Tibial nerve (tissue), 4 donors: ENCODE measurements at places on chromosomes 2 and 18.

DNA sequence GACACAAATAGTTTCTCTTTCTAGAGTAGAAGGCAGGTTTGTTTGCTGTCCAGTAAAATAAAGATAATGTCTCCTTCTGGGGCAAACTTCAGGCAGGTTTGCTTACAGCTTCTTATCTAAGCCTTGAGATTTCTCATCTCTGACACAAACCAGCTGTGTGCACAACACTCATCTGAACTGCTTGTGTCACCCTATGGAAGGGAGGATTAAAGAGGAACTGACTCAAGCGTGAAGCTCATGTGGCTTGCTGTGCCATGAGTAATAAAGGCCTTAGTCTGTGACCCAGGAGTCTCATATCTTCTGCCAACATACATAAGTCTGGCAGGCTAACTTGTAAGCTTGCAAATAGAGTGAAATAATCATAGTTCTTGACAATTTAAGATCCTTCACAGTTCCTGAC, 24.2 kb upstream of the CPO start:
- DNase-seq: no peak
- no peaks in the 10 kb centered on the region for H3K4me1 ChIP-seq
- H3K4me3 ChIP-seq: no peak overlapping the region

DNA sequence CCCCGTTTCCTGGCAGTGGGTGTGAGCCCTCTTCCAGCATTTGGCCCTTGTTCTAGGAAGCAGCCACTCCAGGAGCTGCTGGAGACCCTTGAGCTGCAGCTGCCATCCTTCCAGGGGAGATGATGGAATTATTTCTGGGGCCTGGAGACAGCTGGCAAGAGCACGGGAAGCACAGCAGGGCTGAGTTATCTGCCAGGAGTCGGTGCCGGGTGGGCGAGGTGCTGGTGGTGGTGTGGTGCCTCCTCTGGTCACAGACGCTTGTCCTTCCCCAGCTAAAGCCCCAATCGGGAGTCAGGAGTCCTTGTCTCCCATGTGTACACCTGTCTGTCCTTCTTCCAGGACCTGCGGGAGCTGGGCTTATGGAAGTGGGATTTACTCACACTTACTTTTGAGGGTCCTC, 36.0 kb downstream of the DPYSL5 start:
- H3K27me3 ChIP-seq: no peaks in the 10 kb centered on the region
- no peak for DNase-seq
- no peaks in the 10 kb centered on the region for H3K36me3 ChIP-seq
- H3K4me1 ChIP-seq: no peaks in the 10 kb centered on the region
- no peak overlapping the region for H3K4me3 ChIP-seq
- no peak overlapping the region for H3K27ac ChIP-seq

GRCh38 chr18:6830916-6831315, 101.4 kb downstream of the ARHGAP28 start:
- H3K4me1 ChIP-seq: no peaks in the 10 kb centered on the region
- H3K27ac ChIP-seq: no peak overlapping the region
- no peak overlapping the region for H3K4me3 ChIP-seq
- H3K36me3 ChIP-seq: peaks cover 14% of the 10 kb centered on the region

DNA sequence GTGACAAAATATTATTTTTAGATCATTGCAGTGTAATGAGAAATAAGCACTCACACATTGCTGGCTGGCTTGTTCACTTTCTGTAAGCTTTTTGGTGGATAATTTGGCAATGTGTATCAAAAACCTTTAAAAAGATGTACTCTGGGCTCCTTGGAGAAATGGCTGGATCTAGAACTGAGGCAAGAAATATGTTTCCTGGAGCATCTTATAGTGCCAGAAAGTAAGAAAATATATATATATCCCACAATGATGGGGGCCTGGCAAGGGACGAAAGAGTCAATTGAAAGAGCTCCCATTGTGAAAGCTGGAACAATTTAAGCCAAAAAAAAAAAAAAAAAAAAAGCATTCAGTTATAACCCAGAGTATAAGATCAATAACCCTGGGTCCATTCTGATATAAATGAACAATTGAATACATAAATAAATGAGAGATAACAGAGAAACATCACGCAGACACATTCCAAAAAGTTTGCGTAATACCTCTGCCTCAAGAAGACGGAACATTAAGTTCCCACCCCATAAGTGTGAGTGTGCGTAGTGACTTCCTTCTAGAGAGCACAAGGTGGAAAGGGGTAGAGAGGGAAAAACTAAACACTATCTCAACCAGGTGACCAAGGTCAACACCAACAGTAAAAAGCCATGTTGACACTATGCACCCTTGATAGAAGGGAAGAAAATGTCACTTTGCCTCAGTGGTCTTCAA, 77.5 kb downstream of the BIN1 start:
- peaks cover 18% of the 10 kb centered on the region for H3K4me1 ChIP-seq
- no peak overlapping the region for H3K27ac ChIP-seq
- H3K4me3 ChIP-seq: no peak overlapping the region
- H3K36me3 ChIP-seq: no peaks in the 10 kb centered on the region
- no peak for DNase-seq

DNA sequence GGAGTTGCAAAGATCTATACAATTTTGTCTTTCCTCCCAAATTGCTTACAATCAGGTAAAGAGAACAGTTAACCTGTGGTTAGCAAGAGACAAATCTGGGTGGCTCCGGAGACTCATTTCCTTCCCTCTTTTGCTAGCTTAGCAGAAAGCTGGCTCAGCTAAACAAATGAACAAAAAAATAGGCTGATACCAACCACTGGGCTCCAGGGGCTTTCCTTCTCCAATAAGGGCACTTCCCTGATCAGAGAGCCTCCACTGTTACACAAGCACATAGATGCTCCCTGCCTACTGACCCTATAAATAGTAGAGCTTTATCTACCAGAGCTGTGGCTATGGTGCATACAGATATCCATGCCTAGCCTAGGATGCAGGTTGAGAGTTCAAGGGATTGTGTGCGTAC, 90.1 kb upstream of the ARL5A start:
- no peak overlapping the region for H3K4me3 ChIP-seq
- no peaks in the 10 kb centered on the region for H3K27me3 ChIP-seq
- H3K27ac ChIP-seq: no peak overlapping the region
- DNase-seq: no peak

DNA sequence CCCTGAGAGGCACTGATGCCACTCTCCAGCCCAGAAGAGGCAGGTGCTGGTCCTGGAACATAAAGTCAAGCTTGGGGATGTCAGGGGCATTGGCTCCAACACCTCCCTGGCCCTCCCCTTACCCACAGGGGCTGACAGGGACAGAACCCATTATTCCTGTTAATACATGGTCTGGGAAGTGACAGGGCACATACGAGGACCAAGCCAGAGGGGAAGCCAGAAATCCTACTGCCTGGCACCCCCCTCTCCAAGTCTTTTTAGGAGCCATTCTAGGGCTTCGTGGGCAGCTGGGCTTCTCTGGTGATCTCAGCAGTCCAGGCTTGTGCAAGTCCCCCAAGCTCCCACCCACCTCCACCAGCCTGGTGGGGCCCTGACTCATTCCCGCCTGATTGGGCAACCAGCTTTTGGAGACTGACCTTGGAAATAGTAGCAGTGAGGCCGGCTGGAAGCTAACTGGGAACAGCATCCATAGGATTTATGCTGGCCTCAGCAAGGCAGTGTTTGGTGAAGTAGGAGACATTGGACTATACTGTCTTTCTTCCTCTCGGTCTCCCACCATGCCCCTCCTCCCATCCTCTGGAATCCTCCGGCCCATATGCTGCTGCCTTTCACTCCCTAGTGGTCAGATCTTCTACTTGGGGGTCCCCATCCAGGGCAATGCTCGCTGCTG, 86.4 kb upstream of the HK2 start:
- no peak overlapping the region for H3K27ac ChIP-seq
- H3K27me3 ChIP-seq: no peaks in the 10 kb centered on the region
- no peaks in the 10 kb centered on the region for H3K4me1 ChIP-seq
- no peaks in the 10 kb centered on the region for H3K36me3 ChIP-seq

DNA sequence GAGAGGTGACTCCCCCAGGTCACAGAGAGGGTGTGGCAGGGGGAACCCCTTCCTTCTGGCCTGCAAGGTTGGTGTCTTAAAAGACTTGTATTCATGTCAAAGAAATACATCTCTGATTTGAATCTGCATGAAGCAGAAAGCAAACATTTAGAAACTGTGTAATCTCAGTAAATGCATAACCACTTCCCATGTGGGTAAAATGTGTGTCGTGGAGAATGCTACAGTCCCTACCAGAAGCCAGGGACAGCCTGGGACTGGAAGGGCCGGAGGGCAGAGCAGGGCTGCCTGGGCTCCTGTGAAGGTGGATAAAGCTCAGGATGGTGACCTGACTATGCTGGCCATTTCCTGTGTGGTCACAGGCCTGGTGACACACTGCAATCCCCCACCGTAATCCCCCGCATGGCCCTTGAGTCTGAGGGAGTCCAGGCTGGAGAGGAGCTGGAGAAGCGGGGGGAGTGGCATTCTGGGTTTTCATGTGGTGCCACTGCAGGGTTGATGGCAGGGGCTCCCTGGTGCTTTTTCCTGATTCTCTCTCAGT, 102.2 kb downstream of the LRRC30 start:
- H3K4me3 ChIP-seq: no peak overlapping the region
- H3K27me3 ChIP-seq: no peaks in the 10 kb centered on the region
- no peaks in the 10 kb centered on the region for H3K36me3 ChIP-seq
- H3K27ac ChIP-seq: no peak overlapping the region

DNA sequence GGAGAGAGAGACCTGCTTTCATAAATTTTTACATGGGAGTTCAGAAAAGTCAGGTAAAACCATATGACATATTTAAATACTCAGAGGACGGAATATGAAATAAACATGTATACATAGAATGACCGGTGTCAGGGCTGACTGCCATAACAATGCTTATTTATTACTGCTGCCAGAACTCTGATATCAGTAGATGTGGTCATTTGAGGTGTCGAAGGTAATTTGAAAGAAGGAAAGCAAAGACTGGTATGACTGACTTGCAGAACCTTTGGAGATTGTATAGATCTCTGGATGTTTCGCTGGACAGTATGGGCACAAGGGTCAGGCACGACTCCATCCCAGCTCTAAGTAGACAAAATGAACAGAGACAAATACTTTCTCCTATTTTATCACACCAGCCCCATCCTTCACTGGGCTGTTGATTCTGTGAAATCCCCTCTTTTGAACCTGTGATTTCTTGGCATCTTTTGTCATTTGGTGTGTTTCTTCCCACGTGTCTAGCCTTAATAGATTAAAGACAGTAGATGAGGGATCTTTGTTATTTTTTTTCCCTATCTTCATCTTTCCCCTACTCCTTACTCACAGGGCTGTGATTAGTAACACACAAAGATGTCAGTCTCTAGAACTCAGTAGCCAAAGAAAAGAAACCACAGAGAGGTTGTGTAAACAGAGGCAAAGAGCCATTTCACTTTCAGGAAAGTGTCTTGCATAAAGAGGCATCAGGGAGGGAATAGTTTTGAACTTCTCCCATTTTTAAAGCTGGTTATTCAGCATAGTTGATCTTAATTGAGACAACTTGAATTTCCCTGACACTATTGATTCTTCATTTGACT, 61.6 kb downstream of the ICOS start:
- H3K27ac ChIP-seq: no peak overlapping the region
- H3K36me3 ChIP-seq: no peaks in the 10 kb centered on the region
- no peaks in the 10 kb centered on the region for H3K27me3 ChIP-seq
- H3K4me1 ChIP-seq: no peaks in the 10 kb centered on the region
- peak; percentile 19 for DNase-seq
- H3K4me3 ChIP-seq: no peak overlapping the region

- no peak for DNase-seq
- H3K4me1 ChIP-seq: peaks cover 47% of the 10 kb centered on the region
- H3K36me3 ChIP-seq: no peaks in the 10 kb centered on the region
- H3K27me3 ChIP-seq: no peaks in the 10 kb centered on the region
- H3K4me3 ChIP-seq: no peak overlapping the region
These were observed 26.9 kb upstream of the ASAP2 start for GRCh38 chr2:9179572-9180201.

GRCh38 chr18:12726331-12726730, 23.5 kb downstream of the PSMG2 start:
- no peak for DNase-seq
- H3K36me3 ChIP-seq: peaks cover 55% of the 10 kb centered on the region
- H3K27ac ChIP-seq: no peak overlapping the region

DNA sequence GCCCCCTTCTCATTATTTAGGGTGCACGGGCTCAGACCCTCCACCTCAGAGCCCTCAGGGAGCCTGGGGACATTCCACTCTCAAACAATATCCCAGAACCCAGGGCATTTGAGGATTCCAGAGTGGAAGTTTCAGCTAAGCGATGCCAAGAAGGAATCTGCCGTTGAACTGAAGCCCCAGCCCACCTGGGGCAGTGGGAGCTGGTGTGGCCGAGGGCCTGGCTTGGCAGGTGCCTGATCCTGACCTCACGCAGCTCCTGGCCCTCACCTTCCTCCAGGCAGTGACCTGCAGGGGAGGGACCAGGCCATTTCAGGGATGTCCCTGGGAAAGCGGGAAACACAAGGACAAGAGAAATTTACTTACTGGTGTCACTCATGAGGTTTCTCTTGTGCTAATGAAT, 58.2 kb downstream of the ACKR3 start:
- DNase-seq: no peak
- no peak overlapping the region for H3K27ac ChIP-seq
- peaks cover 5% of the 10 kb centered on the region for H3K4me1 ChIP-seq
- no peaks in the 10 kb centered on the region for H3K36me3 ChIP-seq

GRCh38 chr18:46393230-46393629, 263.8 kb downstream of the LOXHD1 start:
- H3K27ac ChIP-seq: no peak overlapping the region
- H3K27me3 ChIP-seq: no peaks in the 10 kb centered on the region
- H3K4me1 ChIP-seq: peaks cover 5% of the 10 kb centered on the region

DNA sequence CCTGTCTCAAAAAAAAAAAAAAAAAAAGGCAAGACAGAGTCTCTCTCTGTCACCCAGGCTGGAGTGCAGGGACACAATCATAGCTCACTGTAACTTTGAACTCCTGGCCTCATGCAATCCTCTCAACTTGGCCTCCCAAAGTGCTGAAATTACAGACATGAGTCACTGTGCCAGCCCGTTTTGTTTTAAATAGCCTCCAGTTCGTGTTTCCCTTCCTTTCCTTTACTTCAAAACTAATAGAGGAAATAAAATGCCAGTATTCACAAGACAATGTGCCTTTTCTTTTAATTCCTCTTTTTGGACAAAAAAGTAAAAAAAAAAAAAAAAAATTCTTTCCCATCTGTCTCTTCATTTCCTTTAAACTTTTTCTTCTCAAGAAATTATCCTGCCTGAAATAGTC, 54.5 kb upstream of the ACMSD start:
- no peaks in the 10 kb centered on the region for H3K36me3 ChIP-seq
- H3K27me3 ChIP-seq: no peaks in the 10 kb centered on the region
- H3K4me3 ChIP-seq: no peak overlapping the region
- no peaks in the 10 kb centered on the region for H3K4me1 ChIP-seq
- no peak for DNase-seq
- no peak overlapping the region for H3K27ac ChIP-seq

GRCh38 chr18:11714244-11714918, 25.3 kb downstream of the GNAL start:
- DNase-seq: no peak
- no peaks in the 10 kb centered on the region for H3K36me3 ChIP-seq
- no peak overlapping the region for H3K4me3 ChIP-seq
- H3K27ac ChIP-seq: no peak overlapping the region

- no peaks in the 10 kb centered on the region for H3K36me3 ChIP-seq
- no peaks in the 10 kb centered on the region for H3K27me3 ChIP-seq
- no peak overlapping the region for H3K4me3 ChIP-seq
- H3K4me1 ChIP-seq: peaks cover 8% of the 10 kb centered on the region
- DNase-seq: no peak
These were observed 58.2 kb upstream of the HDAC4 start for GRCh38 chr2:239459056-239459455.

- H3K4me1 ChIP-seq: no peaks in the 10 kb centered on the region
- no peak for DNase-seq
- no peaks in the 10 kb centered on the region for H3K36me3 ChIP-seq
- H3K4me3 ChIP-seq: no peak overlapping the region
- H3K27me3 ChIP-seq: peaks cover 17% of the 10 kb centered on the region
These were observed 46.9 kb downstream of the FBLN7 start for GRCh38 chr2:112185131-112185530.
